DMS79 (cell line): ENCODE measurements at places on chromosomes 3 and 15.

GRCh38 chr3:50274371-50275104, 4.3 kb upstream of the LSMEM2 start:
- no peak for DNase-seq

DNA sequence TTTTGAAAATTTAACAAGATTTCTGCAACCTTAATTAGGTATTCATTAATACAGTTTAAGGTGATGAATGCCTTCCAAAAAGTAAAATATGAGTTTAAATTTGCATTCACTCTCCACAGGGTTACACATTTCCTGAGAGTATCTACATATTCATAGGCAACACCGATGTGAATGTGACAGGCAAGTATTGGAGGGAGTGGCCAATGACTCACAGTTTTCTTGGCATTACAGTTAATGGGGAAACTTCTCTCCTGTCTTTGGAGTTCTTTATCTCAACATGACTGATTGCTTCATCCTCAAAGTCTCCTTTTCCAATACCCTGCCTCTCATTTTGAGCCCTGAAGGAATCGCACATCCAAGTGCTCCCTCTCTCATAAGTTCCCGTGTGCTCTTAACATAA, 181.9 kb upstream of the CHL1 start:
- no peak for DNase-seq

GRCh38 chr15:63371297-63371918, 10.2 kb downstream of the CA12 start:
- DNase-seq, result no peak

GRCh38 chr3:32113566-32113965, 7.1 kb downstream of the GPD1L start:
- DNase-seq, result no peak

DNA sequence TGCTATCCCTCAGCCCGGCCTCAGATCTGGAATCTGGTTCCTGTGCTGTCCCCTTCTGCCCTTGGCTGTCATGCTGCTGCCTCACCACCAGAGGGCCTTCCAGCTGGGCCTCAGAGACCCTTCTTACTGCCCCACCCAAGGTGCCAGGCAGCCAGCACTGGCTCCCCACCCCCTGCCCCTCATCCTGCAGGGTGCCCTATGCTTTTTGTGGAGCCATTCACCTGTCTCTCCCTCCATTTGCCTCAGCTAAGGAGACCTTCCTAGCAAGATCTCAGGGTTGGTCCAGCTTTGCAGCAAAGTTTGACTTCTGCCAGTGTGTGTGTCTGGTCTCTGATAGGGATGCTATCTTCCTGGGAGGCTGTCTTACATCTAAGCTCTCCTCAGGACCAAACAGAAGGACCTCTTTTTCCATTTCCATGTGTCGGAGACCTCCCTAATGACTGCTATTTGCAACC, 1.9 kb upstream of the VWA5B2 start:
- DNase-seq, result no peak

- no peak for DNase-seq
Observed at GRCh38 chr3:99637016-99637367, 1.4 kb upstream of the COL8A1 start.

GRCh38 chr3:157582637-157582973, 79.4 kb upstream of the VEPH1 start:
- DNase-seq, result no peak

- DNase-seq, result no peak
Observed at GRCh38 chr15:33846142-33846541, 122.2 kb upstream of the CHRM5 start.

DNA sequence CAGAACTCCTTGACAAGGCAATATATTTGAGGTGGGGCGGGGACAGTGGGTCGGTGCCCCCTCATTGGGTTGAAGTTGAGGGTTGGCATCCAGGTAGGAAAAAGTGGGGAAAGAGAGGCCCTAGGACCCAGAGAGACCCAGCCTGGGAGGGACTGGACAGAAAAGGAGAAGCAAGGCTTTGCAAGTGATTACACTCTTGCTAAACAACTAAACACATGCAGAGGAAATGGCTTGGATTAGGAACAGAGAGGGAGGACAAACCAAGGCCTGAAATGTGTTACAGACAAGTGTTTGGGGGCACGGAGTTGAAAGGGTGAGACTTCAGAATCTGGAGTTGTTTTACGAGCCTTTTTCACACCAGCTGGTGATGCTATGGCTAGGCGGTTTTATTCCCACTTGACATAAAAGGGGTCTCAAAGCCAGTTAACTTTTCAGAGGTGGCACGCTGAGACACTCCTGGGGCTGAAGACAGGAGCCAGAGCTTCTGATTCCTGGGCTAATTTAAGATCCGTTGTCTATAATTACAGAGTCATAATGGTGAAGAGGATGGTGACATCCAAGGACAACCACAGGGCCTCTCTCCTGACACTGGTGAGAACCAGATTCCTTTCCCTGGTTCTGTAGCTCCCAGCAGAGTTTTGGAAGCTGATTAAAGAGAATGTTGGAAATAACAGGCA, 7.7 kb upstream of the KCTD6 start:
- DNase-seq, result no peak

GRCh38 chr3:101588616-101589015, 14.6 kb downstream of the PCNP start:
- DNase-seq, result no peak

GRCh38 chr3:127518456-127519081, 72.0 kb downstream of the TPRA1 start:
- no peak for DNase-seq

GRCh38 chr15:51935466-51936104, 36.0 kb downstream of the LEO1 start:
- no peak for DNase-seq

- no peak for DNase-seq
Observed at GRCh38 chr3:43223670-43224364, 62.5 kb upstream of the SNRK start.

DNA sequence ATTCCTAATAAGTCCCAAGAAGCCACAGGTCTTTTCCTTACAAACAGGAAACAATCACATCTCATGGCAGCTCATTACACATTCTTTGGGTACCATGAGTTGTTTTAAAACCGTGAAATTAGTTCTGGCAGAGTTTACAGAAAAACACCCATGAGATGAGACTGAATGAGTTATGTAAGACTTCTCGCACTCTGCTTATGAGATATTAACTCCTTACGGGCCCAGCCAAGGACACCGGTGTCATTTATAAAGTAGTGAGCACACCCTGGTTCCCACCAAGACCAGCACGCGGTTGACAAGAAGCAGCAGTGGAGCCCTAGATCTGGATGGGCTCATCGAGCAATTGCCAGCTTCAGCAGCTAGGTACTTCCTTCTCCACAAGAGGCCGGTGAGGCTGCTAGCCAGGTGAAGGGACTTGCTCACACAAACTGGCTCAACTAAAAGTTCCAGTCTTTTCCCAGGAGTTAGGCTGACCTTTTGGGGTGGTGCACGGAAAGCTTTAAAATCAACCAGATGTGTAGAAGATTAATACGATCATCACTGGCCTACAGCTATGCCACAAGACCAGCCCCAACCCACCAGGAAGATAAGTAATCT, 318.6 kb upstream of the ICE2 start:
- no peak for DNase-seq

GRCh38 chr3:51522273-51522962, 16.1 kb upstream of the RAD54L2 start:
- no peak for DNase-seq

DNA sequence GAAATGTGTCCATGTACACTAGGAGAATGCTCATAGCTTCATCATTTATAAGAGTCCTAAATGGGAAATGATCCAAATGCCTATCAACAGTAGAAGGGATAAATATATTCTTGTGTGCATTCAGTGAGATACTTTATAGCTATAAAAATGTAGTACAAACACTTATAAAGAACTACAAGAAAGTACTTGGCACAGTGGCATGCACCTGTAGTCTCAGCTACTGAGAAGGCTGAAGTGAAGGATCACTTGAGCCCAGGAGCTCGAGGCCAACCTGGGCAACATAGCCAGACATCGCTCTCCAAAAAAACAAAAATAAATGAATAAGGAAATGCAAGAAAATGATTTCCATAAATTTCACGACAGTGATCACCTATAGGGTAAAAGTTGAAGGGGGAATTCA, 3.6 kb upstream of the FBXL2 start:
- no peak for DNase-seq

DNA sequence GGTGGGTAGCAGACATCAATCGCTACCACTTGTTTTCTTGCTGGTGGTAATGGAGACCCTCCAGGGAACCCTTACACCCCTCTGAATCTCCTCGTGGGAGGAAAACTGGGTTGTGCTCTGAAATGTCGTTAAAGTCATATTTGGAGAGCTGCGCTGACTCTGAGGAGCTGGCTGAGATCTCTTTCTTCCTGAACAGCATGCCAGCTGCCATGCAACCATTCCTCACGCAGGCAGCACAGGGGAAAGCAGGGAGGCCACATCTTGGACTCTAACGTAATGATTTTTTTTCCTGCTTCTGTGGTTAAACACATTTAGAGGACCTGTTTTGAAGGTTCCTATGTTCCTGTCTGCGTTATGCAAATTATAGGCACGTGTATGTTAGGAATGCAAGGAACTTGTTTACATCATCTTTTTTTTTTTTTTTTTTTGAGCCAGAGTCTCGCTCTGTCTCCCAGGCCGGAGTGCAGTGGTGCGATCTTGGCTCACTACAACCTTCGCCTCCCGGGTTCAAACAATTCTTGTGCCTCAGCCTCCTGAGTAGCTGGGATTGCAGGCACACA, 156.7 kb downstream of the TJP1 start:
- DNase-seq, result no peak

DNA sequence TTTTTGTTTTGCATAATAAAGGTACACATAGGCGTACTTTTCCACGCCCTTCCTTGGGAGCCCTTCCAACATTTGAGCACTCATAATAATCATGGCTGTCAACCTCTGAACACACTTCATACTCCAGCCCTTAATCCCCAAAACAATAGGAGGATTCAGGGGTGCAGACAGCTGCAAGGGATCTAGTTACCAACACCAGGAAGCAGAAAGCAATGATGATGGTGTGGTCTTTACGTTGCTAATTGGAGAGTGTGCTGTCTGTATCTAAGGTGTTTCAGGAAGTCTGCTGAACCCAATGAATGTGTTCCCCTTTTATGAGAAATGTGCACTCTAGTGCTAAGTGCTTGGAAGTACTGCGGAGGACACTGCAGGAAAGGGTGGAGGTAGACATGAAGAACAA, 60.3 kb upstream of the PDZRN3 start:
- no peak for DNase-seq

- no peak for DNase-seq
Observed at GRCh38 chr15:58479941-58480340, 48.1 kb downstream of the LIPC start.

DNA sequence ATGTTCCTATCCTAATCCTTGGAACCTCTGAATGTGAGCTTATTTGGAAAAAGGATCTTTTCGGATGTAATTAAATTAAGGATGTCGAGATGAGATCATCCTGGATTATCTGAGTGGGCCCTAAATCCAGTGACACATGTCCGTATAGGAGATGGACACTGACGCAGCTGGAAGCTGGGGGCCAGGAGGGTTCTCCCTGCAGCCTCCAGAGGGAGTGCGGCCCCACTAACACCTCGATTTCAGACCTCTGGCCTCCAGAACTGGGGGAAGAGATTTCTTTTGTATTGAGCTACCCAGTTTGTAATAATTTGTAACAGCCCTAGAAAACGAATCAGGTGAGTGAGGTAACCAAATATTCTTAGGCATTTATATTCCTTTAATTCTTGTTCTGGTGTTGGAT, 2.5 kb downstream of the DNAJB8 start:
- no peak for DNase-seq

GRCh38 chr3:181633556-181633955, 78.2 kb upstream of the SOX2 start:
- no peak for DNase-seq

DNA sequence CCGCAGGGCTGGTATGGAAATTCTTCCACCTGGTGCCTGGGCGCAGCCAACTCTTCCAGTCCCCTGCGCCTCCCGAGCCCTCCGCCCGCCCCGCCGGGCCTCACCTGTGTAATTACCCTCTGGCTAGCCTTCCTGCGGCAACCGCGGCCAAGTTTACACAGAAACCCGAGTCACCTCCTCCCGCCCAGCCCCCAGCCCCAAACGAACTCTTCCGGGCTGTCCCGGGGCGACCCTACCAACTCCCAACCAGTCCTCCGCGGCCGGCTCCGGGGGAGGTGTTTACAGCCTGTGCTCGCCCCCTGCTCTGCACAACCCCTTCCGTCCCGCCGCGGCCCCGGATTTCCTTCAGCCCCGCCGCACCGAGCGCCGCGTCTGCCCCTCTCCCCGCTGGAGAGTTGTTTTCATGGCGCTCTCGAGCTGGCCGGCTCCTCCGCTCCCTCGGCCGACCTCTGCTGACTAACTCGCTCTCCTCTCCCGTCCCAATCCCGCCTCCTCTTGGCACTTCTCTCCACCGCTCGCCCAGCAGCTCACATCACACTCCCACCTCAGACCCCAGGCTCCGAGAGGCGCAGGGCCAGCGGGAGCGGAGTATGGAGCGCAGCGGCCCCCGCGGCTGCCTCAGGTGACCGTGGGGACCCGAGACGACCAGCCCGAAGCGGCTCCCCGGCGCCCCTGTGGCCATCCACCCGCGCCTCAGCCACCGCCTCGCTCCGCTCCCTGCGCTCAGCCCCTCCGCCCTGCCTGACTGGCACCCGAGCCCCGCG, 538 bp downstream of the ATOSA start:
- no peak for DNase-seq

GRCh38 chr3:58528629-58529028, 8.4 kb downstream of the ACOX2 start:
- peak; percentile 38 for DNase-seq

DNA sequence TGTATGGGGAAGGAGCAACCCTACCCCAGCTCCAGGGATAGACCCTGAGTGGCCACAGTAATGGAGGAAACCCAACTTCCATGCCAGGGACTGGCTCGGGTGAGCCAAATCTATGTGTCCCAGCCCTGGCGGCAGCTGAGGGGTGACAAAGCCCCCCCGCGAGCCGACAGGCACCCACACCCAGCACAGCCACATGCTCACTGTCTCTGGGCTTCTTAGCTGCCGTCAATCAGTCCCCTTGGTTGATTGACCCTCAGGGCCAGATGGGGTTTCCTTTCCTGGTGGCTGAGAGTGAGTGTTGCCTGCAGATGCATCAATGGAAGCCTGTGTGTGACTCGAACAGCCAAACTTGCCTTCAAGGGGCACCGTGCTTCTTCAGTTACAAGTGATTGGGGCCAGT, 2.1 kb upstream of the OCA2 start:
- no peak for DNase-seq

GRCh38 chr3:138939561-138940241, 7.2 kb downstream of the FOXL2 start:
- no peak for DNase-seq

- no peak for DNase-seq
Observed at GRCh38 chr15:90358124-90359033, 6.3 kb downstream of the ZNF774 start.

- no peak for DNase-seq
Observed at GRCh38 chr3:124131158-124131557, 139.2 kb upstream of the ROPN1 start.

- DNase-seq, result no peak
Observed at GRCh38 chr15:47246317-47246716, 471.0 kb upstream of the SEMA6D start.

GRCh38 chr15:48085591-48085930, 35.2 kb upstream of the SLC24A5 start:
- no peak for DNase-seq

DNA sequence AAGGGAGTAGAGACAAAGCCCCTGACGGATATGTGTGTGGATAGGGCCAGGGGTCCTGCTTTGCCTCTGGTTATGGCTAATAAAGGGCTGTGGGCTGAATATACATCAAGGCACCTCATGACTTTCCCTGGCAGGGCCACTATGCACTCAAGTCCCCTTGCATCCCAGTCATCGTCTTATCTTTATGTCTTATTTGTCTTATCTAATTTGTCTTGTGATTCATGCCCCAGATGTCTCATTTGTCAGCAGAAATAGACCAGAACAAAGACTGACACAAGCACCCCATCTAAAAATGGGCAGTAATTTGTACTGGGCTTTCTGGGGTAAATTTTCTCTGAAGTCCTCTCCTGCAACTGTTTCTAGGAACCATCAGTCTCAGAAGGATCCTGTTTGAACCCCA, 68.6 kb downstream of the ITGA11 start:
- DNase-seq, result no peak
